M059J (cell line): ENCODE measurements at places on chromosomes 3 and 15.

- DNase-seq, result no peak
Measured at GRCh38 chr3:396293-396692, 199.7 kb downstream of the CHL1 start.

- no peak for DNase-seq
Measured at GRCh38 chr15:25508369-25509002, 69.7 kb upstream of the UBE3A start.

DNA sequence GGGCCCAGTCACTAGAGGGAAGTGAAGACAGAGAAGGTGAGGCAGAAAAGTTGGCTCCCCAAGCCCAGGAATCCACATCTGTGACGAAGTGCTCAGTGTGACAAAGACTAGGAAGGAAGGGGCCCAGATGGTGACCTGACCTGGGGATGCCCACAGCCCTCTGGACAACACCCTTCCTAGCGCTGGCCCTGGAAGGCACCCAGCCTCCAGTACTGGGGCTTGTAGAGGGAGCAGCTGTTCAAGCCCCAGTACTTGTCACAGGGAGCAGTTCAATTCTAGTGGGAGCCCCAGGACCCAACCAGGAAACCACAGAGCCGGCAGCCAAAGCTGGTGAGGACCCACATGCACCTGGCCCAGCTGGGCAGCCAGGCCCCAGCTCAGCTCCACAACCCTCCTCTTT lies 190.8 kb downstream of the XXYLT1 start:
- no peak for DNase-seq

GRCh38 chr3:128338536-128339330 lies 128.0 kb downstream of the DNAJB8 start:
- DNase-seq, result no peak

DNA sequence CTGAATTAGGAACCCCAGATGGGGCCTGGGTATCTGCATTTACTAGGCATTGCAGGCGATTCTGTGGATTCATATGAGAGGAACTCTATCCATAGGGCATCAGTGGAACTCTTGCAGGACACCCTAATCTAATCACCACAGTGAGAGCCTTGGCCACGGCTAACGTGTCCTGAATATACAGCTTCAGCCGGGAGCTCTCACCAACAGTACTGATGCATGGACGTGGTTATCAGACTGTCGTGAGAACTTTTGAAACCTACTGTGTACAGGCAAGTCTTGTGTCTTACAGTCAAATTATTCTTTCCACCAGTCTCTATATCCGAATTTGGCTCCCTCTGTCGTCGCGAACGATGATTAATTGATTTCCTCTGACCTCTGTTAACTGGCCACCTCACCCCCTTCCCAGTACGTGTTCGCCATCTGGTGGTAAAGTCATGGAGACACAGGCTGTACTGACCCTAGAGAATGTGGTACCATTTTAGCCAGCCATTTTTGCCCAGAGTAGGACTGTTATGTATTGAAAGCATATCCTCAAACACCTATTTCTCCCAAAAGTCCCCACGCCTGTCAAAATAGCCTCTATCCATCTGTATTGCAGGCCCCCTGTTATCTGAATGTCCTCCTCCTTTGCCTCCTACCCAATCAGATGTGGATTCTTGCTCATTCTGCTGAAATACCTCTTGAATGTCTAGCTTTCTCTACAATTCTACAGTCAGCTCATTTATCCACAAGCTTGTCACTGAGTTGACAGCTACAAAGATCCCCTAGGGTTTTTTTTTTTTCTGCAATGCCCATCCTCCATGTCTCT lies 39.7 kb downstream of the GLDN start:
- DNase-seq, result peak; percentile 75

- no peak for DNase-seq
Measured at GRCh38 chr3:37635251-37635650, 226.4 kb upstream of the CTDSPL start.

DNA sequence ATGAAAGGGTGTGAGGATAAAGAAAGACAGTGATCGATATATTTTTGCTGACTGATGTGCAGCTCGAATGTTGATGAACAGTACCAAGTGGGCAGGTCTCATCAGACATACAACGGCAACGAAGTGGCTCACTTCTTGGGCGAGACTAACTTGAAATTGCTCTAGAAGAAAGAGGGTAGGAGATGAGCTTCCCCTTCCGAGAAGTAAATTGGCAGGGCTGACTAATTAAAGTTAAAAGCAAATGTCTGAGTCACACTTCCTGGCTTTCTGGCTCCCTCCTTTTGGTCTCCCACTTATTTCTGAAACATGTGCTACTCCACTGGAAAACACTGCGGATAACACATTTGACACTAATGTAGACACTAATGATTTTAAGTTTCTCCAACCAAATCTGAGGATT lies 228.3 kb downstream of the ABHD5 start:
- DNase-seq, result peak; percentile 64

GRCh38 chr3:127394984-127395662 lies 107.3 kb upstream of the PRR20G start:
- no peak for DNase-seq

DNA sequence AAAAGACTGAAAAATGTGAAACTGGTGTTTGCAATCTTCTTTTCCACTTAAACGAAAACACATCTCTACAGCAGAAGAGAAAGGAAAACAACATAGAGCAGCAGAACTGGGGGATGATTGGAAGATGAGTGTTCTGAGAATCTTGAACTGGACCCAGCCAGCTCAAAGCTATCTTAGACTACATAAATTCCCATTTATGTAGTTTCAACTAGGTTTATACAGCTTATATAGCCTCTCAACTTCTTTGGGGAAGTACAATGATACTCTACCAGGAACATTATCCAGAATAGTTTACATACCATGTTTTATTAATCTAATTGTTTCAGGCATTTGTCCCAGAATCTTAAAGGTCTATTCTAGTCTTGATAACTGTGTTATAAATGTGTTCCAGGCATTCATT lies 658.2 kb upstream of the LMCD1 start:
- no peak for DNase-seq

GRCh38 chr3:78879295-78879860 lies 888.4 kb downstream of the ROBO1 start:
- no peak for DNase-seq

GRCh38 chr3:55060896-55061719 lies 133.2 kb upstream of the LRTM1 start:
- DNase-seq, result peak; percentile 53

DNA sequence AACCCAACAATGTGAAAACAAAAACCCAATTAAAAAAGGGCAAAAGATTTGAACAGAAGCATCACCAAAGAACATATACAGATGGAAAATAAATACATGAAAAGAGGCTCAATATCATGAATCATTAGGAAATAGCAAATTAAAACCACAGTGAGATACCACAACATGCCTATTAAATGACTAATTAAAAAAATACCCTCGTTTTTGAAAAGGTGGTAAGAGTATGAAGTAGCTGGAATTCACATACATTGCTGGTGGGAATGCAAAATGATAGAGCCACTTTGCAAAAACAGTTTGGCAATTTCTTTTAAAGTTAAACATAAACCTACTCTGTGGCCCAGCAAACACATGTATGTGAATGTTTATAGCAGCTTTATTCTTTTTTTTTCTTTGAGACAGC lies 75.8 kb downstream of the B3GNT5 start:
- DNase-seq, result peak; percentile 68

DNA sequence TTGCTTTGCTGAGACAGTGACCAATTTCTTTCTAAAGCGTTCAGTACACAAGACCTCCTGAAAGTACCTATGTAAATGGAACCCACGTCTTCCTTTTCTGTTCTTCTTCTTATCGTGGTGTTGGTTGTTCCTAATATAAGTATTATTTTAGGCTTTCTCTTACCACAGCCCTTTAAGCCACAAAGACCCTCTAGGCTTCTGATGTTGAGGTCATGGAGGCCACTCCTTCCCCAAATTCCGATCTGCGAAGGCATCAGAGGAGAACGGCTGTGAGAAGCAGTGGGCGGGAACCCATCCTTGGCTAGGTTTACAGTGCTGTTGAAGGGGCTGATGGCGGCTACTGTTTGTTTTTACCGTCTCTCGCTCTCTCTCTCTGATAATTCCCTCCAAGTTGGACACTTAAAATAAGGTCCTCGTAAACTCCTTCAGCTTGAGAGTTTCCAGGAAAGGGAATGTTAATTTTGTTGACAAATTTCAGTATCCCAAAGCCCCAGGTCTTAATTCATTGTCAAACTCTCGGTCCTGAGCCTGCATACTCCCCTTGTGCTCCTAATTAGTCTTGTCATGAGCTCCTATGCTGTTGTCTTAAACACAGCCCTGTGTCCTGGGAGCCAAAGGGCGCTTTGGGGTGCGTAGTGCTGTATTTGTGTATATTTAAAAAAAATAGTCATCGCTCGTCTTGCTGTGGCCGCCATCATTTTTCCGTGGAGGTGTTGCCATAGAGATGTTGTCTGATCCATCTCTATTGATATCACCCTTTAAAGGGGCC lies 178.8 kb downstream of the OPA1 start:
- no peak for DNase-seq

GRCh38 chr3:69651765-69652164 lies 87.5 kb upstream of the MITF start:
- DNase-seq, result no peak

GRCh38 chr3:50205413-50206276 lies 574 bp downstream of the SLC38A3 start:
- DNase-seq, result no peak

DNA sequence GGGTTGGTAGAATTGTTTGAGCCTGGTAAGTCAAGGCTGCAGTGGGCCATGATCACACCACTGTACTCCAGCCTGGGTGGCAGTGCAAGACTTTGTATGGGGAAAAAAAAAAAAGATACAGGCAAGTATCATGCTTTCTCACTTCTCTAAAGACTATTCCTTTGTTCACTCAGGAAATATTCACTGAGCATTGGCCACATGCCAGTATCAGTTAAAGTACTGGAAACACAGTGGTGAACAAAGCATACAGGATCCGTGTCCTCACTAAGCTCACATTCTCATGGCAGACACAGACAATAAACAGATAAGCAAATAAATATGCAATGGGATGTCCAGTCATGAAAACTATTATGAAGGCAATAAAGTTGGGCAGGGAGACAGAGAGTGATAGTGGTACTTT lies 5.1 kb upstream of the MTHFS start:
- no peak for DNase-seq

- DNase-seq, result peak; percentile 68
Measured at GRCh38 chr15:71651750-71652186, 158.6 kb upstream of the NR2E3 start.

DNA sequence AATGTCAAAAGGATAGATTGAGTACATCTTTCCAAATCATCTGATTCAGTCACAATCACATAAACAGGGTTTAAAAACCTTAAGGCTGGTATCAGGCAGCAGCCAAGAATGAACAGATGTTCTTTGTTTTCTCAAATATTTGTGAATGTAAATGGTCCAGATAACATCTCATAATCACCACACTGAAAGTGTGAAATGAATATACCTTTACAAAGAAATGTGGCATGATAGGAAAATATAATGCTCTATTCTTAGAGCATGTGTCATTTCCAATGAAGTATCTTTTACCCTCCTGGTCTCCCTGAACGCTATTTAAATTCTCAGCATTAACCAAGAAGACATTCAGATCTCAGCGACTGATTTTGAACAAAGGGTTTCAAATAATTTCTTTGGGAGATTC lies 8.8 kb upstream of the ACTC1 start:
- no peak for DNase-seq
